Activated CD4-positive, CD25-positive, alpha-beta regulatory T cell treated with anti-CD3 and anti-CD28 coated beads, Interleukin-2, amount 50 U/mL, for 24 hours (primary cell): ENCODE measurements at places on chromosomes 6 and 20.

DNA sequence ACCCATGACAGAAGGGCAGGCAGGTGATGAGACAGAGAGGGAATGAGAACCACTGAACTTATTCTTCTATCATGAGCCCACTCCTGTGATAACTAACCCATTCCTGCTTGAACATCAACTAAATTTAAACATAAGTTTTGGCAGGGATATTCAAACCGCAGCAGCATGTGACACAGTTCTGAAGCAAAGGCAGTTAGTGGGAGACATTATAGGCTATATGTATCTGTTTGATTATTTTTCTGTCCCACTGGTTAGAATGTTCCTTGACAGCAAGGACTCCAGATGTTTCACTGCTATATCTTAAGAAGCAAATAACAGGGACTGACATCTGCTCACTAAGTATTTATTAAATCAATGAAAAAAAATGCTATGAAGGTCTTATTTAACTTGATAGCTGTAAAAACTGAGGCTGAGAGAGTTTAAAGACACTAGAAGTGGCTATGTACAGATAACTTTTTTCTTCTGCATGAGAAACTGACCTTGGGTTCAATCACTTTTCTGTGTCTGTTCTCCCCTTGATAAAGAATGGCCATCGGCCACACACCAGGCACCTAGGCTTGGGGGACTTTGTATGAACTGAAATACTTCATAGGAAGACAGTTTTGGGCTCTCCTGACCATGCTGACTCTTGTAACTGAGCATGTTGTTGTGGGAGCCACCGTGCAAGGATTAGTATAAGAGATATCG, 90.9 kb downstream of the CEP162 start:
- ATAC-seq = no peak

GRCh38 chr6:159915397-159915796, 24.6 kb downstream of the MAS1 start:
- no peak for ATAC-seq

DNA sequence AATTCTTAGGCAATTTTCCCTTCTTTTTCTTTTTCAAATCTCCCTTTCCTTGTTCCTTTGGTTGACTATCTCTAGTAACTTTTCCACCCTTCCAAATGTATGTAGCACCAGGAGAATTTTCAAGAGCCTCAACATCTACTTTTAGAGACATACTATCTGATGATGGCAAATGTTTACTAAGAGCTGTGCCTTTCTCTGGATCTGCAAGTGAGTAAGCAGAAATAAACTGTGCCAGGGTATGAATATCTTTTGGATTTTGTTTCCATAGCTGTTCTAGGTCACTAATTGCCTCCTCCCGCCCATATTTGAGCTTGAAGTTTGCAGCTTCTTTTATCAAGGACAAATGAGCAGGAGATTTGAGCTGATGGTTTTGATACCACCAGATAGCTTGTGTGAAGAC, 69.5 kb downstream of the GTF2H5 start:
- ATAC-seq = no peak

GRCh38 chr6:40774932-40775331, 187.8 kb upstream of the LRFN2 start:
- no peak for ATAC-seq

- ATAC-seq = no peak
These were observed 66.6 kb downstream of the HIVEP2 start for GRCh38 chr6:142878407-142878806.

DNA sequence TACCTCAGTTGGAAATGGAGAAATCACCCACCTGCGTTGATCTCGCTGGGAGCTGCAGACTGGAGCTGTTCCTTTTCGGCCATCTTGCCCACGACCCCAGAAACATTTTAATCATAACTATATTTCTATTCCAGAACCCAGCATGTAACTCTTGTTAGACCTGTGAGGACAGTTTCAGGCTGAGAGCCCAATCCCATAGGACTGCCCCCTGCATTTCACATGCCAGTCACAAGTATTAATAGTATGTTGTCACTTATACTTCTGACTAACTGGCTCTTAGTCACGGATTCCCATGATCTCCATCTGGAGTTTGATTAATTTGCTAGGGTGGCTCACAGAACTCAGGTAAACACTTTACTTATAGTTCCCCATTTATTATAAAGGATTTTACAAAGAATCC, 96.0 kb upstream of the PRND start:
- no peak for ATAC-seq

DNA sequence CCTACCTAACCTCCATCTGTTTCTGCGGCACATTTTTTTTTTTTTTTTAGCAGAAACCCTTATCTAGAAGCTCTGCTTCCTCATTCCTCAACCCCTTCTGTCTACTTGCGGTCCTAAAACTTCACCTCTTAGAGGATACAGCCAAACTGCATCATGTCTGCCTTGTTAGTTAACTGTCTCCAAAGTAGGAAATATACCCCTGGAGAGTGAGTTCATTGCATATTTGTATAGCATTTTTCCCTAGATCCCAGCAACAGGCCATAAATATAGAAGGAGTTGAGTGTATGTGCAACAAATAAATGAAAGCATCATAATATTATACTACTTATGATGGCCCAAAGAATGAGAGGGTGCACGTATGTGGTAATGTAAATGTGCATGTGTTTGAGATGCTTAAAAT, 1288.6 kb upstream of the GJE1 start:
- ATAC-seq = no peak

DNA sequence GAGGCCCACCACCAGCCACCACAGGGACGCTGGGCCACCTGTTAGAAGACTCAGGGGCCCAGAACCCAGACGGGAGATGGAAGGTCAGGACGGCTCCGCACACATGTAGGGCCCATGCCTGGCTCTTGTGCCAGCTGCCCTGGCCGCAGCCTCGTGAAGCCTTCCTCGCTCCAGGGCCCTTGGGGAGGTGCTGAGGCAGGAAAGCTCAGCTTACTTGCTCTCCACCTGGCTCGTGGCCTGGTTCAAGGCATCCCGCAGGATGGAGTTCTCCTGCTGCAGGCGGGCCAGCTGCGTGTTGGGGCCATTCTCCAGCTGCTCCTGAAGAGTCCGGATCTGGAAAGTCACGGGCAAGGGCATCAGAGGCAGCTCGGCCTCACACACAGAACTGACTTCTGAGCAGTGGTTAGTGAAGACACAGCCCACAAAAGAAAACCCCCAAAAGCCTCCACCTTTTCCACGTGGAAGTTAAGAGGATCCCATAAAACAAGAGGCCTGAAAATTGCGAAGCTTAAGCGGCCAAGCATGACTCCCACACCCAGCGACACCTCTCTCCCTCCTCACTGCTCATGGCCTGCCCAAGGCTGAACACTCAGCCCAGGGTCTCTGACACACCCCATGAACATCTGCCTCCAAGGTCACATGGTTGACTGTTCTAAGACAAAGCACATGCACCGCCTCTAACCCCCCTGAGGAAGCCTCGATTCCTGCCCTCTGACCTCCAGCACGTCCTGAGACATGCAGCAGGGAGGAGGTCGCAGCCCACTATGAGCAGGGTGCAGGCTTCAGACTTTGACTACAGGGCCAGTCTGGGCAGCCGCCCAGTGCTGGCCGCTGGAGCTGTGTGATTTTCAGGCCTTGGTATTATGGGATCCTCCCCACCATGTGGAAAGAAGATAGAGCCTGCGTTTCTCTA, 46.5 kb downstream of the RRBP1 start:
- ATAC-seq = no peak
